ENCODE measurements at places on chromosomes 6 and 20.

GRCh38 chr6:115896538-115897129 lies 164.1 kb downstream of the FRK start:
- DNase-seq = no peak

DNA sequence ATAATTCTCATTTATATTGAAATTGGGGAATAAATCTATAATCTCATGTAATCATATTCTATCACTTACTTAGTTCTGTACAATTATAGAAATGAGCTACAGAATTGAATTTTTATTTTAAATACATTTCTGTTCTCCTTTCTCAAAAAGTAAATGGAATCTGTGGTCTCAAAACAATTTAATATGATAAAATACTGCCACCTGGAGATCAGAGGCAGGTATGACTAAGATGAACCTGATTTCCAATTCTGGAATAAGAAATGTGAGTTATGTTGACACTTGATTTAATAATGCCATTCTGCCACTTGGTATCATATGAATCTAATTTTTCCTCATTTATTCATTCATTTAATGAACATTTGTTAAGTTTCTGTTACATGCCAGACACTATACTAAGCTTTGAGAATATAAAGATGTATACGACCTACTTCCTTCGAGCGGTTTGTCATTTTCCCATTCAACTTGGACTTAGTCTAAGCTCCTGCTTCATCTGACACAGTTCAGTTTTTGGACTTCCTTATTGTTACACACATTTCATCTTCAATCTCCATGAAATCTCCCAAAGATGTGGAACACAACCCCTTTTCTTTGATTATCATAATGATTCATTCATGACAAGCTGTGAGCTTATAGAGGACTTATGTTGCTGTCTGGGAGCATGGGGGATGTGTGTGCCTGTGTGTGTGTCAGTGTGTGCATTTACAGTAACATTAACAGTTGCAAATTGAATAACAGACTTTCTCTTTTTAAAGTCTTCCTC lies 7.5 kb upstream of the CCDC28A start:
- DNase-seq = no peak

GRCh38 chr6:36809941-36810803 lies 29.1 kb downstream of the CPNE5 start:
- no peak for DNase-seq

- peak; percentile 86 for DNase-seq
Observed at GRCh38 chr20:63628246-63628975, 1.5 kb upstream of the GMEB2 start.

DNA sequence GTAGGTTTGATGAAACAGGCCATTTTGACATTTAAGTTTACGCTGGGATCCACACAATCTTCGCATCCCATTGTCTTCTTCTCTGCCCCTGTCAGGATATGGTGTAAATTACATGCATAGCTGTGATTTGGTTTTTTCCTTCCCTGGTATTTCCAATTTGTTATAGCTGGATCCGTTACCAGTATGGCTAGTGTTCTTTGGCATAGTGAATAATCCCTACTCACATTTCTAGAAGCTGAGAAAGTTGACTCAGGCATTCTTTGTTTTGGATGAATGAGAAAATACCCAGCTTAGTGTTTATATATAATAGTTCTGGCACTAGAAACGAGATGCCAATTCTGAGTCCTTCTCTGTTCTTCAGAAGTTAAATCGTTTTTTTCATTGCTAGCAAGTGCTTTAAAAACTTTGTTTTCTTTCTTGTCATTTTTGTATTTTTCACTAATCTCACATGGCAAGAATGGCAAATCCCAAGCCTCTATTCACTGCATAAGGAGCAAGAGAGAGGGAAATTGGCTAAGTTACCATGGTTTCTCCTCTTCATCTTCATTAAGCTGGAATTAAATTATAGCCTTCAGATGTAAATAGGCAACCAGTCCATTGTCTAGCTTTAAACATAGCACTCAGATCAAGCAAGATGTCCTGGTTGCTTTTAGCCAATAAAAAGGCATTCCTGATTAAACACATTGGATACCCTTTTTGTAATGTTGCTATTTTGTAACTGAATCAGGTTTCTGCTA lies 91.9 kb upstream of the LAMP5 start:
- DNase-seq = no peak

GRCh38 chr6:52937908-52938307 lies 28.4 kb upstream of the GSTA3 start:
- no peak for DNase-seq

DNA sequence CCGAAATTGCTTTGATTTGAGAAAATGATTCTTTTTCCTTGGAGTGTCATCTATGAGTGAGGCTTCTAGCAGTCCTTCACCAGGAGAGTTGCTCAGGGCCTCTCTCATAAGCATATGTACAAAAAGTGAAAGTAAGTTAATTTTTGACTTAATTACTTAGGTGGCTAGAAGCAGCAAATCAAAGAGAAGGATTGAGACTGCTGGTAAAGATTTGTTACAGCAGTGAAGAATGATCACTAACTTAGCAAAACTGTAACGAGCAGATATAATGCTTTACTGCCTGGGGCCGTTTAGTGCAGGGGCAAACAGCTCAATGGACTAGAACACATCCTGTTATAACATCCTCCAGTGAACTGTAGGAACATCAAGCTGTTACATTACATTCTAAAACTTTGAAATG lies 167.8 kb upstream of the RIPOR2 start:
- DNase-seq = no peak

GRCh38 chr6:134938896-134939295 lies 11.0 kb downstream of the ALDH8A1 start:
- peak; percentile 85 for DNase-seq

DNA sequence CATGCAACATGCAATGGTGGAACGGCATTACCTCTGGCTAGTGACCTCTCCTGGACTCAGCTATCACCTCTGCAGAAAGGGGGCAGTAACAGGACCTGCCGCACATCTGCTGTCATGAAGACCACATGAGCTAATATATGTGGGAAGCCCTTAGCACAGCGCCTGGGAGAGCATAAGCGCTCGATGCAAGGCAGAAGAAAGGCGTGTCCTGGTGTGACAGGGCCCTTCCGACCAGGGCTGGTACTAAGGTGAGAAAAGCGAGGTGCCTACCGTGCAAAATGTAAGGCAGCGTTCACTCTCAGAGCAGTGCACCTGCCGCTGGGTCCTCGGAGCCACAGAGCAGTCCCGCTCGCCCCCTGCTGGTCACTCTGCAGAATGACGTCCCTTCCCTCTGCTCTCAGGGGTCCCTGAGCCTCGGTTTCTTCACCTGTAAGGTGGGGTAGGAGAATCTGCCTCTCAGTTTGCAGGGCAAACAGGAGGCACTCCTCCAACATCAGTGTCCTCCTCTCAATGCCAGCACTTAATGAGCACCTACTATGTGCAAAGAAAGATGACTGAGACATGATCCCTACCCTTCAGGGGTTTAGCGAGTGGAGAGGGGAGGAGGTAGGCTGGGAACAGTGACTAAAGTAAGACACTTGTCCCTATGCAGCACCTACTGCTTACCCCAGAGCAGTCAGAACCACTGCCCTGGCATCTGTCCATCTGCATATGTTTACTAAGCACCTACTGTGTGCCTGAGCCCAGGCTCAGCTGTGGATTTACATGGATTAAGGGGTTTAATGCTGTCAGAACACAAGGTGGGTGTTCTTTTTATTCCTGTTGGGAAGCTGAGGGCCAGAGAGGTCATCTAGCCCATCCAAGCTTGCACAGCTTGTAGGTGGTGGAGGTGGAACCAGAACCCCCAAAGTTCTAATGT lies 41.1 kb upstream of the PTGIS start:
- DNase-seq = peak; percentile 90

DNA sequence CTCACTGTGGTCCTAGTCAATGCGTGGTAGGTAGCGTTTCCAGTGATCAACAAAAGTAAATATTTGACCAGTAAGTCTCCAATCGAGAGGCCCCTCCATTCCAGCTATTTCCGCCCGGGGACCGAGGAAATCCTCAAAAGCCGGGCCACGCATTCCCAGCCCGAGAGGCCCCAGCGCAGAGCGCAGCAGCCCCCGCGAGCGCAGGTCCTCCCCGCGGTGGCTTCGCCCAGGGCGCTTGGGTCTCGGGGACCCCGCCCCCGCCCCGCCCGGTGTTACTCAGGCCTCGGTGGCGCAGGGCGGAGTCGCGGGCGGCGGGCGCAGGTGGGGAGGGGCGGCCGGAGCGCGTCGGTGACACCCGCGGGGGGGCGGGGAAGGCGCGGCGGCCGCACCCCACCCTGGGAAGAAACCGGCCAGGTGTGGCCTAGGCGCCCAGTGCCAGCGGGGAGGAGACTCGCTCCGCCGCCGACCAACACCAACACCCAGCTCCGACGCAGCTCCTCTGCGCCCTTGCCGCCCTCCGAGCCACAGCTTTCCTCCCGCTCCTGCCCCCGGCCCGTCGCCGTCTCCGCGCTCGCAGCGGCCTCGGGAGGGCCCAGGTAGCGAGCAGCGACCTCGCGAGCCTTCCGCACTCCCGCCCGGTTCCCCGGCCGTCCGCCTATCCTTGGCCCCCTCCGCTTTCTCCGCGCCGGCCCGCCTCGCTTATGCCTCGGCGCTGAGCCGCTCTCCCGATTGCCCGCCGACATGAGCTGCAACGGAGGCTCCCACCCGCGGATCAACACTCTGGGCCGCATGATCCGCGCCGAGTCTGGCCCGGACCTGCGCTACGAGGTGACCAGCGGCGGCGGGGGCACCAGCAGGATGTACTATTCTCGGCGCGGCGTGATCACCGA lies at the start of gene DSP:
Gene DSP, plus strand, starts transcription at position 497 of the 890 bp plus-strand sequence. Its CDS starts 245 bp downstream, at position 742.
- peak; percentile 68 for DNase-seq

DNA sequence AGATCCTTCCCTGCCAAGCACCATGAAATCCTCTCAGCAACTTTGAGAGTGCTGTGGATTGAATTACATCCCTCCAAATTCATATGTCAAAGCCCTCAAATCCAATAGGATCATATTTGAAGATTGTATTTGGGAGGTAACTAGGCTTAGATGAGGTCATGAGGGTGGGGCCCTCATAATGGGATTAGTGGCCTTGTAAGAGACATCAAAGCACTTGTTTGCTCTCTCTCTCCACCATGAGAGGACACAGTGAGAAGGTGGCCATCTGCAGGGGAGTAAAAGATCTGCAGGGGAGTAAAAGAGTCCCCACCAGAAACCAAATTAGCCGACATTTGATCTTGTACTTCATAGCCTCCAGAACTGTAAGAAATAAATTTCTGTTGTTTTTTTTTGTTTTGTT lies 298.2 kb downstream of the SAMD5 start:
- DNase-seq = no peak

DNA sequence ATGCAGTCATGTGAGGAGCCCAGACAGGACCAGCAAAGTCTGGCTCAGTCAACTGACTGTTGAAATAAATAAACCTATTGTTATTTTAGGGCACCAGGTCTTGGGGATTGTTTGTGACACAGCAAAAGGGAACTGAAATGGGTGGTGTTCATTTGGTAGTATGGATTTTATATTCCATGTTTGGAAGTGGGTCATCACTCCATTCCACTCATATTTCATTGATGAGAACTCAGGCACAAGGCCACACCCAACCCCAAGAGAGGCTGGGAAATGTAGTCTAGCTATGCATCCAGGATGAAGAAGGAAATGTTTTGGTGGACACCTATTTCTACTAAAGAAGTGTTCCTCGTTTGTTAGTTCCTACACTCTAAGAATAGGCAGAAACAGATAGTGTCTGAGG lies 64.9 kb upstream of the BTBD3 start:
- no peak for DNase-seq

- no peak for DNase-seq
Observed at GRCh38 chr6:32609391-32609730, 19.7 kb upstream of the HLA-DRB1 start.

DNA sequence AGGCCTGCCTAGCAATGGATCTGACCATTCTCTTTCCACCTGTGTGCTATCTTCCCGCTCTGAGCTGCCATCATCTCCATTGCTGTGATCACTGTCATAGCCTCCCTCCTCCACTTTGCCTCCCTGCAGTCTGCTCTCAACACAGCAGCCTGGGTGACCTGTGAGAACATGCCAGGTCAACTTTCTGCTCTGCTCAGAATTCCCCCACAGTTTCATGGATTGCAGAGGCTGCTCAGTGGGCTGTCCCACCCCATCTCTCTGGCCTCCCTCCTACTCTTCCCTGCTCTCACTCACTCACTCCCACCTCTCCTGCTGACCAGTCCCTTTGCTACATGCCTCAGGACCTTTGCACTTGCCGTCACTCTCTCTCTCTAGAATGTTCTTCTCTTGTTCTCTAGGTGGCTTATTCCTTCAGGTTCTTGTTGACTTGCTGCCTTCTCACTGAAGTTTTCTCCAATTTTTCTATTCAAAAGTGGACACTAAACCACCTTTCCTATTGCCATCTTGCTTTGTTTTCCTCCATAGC lies 159.9 kb downstream of the CD83 start:
- no peak for DNase-seq

GRCh38 chr6:160022793-160023192 lies 53.9 kb downstream of the IGF2R start:
- no peak for DNase-seq

GRCh38 chr6:1047981-1048541 lies 263.8 kb upstream of the FOXQ1 start:
- no peak for DNase-seq

DNA sequence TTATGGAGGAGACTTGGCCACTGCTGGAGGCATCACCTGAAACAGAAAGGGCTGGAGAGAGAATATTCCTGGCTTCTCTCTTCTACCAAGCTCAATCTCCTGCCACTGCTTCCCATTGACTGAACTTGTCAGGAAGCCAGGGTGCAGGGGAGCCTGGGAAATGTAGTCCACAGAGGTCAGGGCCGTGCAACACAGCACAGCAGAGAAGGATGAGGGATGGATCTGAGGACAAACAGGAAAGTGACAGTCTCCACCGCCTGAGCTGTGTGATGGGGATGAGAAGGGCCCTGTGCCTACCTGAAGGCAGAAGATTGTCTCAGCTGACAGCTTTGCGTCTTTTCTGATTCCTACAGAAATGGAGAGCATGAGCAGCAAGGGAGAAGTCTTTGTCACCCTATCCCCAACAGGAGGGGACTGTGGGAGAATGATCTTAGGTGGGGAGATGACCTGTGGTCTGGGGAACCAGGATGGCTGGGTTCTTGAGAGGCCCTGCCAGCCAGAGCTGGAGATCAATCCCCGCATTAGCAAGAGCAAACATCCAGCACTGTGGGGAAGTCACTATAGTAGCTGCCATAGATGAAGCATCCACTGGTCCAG lies 114.2 kb downstream of the SNX5 start:
- no peak for DNase-seq

DNA sequence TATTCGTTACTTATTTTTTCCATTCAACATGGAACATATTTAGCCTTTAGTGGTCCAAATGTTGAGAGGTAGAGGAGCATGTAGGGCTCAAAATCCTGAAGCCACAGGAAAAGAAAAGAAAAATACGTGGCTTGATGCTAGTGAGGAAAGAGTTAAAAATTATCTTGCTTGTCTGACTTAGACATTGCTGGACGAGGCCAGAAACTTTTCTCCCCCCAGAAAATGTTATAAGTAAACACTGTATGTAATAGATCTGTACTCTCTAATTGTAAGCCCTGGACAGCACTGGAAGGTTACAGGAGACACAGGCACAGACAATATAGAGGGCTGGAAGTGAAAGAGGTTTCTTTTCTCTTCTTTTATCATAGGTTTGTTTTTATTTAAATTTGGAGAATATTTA lies 165.6 kb downstream of the ZFP64 start:
- DNase-seq = no peak

DNA sequence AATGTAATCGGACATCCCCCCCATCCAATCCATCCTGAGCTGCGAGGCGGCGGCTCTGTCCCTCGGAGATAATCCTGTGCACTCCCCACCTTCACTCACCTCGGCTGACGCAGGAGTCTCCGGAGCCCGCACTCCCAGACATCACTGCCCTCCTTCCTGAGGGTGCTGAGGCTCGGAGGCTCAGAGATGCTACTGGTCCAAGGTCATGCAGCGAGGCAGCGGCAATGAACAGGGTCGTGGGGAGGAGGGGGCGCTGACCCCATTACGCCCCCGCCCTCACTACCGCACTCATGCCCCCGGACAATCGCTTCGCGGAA lies 485 bp downstream of the ADISSP start:
- peak; percentile 65 for DNase-seq

Measured in activated effector memory CD4-positive, alpha-beta T cell treated with anti-CD3 and anti-CD28 coated beads, Interleukin-2, amount 50 U/mL, for 16 hours (primary cell).